CD4-positive, alpha-beta T cell (primary cell): ENCODE measurements at places on chromosomes 1 and 21. TPM values are rescaled to one million over a fixed set of nuclear protein-coding genes. Genes with fewer than 3 reads are reported as not detected.

SSX2IP gene
- 5.5 TPM for total RNA-seq

PAX7 gene
- not detected for total RNA-seq

MRPL20 gene
- 103 TPM for total RNA-seq

- no peak for DNase-seq
Observed at GRCh38 chr1:34929497-34929852, at the start of gene DLGAP3. TSS of gene DLGAP3 (minus strand) at chr1:34929650. CDS start at chr1:34905383, 24,267 bp downstream.

- DNase-seq, result no peak
Observed at GRCh38 chr1:8926707-8927694, 18.7 kb upstream of the CA6 start.

DNA sequence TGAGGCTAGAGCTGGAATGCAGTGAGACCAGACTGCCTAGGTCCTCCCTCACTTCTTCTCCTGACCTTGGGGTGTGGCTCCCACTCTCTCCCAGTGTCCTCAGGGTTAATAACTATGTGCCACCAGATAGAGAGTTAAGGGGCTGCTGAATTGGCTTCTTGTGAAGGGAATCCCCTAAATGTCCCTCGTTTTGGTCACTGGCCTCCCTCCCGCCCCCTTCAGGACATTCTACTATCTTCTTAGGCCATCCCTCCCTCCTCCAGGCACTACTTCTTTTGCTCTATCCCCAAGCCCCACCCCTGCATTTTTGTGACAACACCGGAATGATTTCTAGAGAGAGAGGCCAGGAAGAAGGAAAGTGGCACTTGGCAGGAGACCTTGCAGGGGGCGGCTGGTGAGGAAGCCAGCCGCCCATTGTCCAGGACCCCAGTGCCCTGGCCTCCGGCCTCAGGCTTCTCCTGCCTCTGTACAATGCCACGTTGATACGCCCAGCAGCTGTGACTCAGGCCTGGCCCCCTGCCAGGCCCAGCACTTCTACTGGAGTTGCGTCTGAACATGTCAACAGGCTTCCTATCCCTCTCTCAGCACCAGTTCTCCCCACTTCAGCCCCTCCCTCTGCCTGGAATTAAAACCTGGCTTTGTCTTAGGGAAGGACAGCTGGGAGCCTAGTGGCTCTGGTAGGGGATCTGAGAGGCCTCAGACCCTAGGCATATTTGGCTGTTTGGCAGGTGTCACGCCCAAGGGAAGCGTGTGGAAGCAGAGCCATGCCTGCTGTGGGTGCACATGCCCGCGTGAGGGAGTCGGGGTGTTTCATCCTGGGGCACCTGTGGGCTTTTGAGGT is 9.1 kb downstream of the LMNA start:
- peak; percentile 85 for DNase-seq

GRCh38 chr1:167899253-167899681 is 14.7 kb downstream of the ADCY10 start:
- no peak for DNase-seq

GRCh38 chr1:242890192-242890741 is 364.8 kb downstream of the CEP170 start:
- DNase-seq, result no peak
